Stomach (tissue), 19 donors: ENCODE measurements at places on chromosomes 1 and 21. TPM values are rescaled to one million over a fixed set of nuclear protein-coding genes. Genes with fewer than 3 reads are reported as not detected.

- no peak overlapping the region for H3K4me3 ChIP-seq
- no peak overlapping the region for H3K27ac ChIP-seq
- peaks cover 9% of the 10 kb centered on the region for H3K4me1 ChIP-seq
- H3K36me3 ChIP-seq, result no peaks in the 10 kb centered on the region
- DNase-seq, result no peak
Observed at GRCh38 chr1:241351841-241352240, 5.2 kb downstream of the RGS7 start.

KCNQ4 gene
- total RNA-seq, result not detected

DNA sequence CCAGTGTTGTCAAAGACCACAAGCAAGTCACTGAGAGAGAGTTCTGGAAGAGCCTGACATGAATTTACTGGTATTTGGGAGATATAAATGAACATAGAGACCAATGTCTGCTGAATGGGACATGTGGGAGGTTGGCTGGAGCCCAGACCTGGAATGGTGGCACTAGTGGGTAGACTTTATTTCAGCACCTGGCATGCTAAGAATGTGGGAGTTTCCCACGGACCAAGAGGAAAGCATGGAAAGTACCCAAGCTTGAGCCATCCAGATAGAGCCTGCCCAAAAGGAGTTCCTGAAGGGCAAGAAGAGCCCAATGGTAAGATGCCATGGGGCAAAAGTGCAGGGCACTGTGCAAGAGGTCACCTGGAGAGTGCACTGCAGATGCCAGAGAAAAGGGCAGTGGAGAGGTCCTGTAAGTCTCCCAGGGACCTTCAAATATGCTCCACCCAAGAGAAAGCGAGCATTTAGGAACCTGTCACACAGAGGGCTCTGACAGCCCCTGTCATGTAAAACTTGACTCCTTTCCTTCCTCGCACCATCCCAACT is 8.1 kb upstream of the ZNF687 start:
- no peaks in the 10 kb centered on the region for H3K27me3 ChIP-seq
- H3K27ac ChIP-seq, result no peak overlapping the region

DNA sequence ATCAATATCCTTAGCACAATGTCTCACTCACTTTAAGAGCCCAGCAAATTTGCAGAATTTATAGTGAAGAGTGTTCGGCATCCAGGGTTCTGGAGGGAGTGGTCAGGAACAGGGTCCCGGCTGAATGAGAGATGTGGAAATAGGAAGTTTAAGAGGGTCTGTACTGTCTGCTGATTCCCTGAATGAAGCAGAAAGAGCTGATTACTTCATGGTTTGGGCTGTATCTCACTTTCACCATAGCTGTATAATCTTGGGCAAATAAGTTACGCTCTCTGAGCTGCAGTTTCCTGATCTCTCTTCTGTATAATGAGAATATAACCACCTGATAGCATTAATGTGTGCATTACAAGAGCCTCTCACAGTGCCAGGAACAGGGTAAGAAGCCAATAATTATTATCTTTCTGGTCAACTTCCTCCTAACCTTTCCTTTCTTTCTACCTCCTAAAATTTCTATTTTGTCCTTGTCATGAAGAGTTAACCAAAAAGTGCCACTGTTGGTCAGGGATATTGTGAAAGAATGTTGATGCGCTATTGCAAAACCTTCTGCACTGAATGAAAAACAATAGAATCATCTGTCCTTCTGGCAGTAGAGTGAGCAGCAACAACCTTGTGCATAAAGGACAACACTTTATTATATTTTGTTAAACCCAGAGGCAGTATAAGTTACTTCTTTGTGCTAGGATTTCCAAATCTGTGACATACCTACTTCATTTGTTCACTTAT is 14.7 kb upstream of the PTGFR start:
- no peaks in the 10 kb centered on the region for H3K4me1 ChIP-seq
- H3K36me3 ChIP-seq, result no peaks in the 10 kb centered on the region
- no peak overlapping the region for H3K4me3 ChIP-seq
- H3K27ac ChIP-seq, result no peak overlapping the region

DNA sequence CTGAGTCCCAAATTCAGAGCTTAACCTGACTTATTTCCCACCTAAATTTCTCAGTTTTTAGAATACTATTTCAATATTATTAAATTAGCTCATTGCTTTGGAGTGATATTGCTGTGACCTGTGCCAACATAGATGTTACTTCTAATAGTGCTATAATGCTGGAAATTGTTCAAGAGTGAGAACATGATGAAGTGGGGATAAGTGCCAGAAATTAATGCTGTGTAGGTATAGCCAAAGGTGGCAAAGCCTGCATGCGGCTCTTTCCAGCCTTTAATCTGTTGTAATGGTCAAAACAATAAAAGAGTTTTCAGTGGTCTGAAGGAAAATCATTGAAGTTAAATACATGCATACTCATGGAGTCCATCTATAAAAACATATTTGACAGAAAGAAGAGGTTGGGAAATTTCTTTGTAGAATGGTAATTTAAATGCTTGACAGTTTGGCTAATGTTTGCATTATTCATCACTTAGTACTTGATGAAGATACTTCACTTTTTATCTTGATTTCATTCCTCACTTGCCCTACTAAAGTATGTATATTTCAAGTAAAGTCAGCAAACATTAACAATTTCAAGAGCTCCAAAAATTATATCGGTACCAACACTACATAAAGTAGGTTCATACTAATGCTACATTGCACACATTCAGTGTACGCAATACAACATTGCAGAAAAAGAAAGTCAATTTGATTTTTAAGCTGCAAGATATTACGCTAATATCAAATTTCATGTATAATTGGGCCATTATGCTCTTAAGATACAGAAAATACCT is 82.1 kb downstream of the OLFM3 start:
- no peak overlapping the region for H3K27ac ChIP-seq
- no peak for DNase-seq
- no peaks in the 10 kb centered on the region for H3K36me3 ChIP-seq
- no peaks in the 10 kb centered on the region for H3K27me3 ChIP-seq

DNA sequence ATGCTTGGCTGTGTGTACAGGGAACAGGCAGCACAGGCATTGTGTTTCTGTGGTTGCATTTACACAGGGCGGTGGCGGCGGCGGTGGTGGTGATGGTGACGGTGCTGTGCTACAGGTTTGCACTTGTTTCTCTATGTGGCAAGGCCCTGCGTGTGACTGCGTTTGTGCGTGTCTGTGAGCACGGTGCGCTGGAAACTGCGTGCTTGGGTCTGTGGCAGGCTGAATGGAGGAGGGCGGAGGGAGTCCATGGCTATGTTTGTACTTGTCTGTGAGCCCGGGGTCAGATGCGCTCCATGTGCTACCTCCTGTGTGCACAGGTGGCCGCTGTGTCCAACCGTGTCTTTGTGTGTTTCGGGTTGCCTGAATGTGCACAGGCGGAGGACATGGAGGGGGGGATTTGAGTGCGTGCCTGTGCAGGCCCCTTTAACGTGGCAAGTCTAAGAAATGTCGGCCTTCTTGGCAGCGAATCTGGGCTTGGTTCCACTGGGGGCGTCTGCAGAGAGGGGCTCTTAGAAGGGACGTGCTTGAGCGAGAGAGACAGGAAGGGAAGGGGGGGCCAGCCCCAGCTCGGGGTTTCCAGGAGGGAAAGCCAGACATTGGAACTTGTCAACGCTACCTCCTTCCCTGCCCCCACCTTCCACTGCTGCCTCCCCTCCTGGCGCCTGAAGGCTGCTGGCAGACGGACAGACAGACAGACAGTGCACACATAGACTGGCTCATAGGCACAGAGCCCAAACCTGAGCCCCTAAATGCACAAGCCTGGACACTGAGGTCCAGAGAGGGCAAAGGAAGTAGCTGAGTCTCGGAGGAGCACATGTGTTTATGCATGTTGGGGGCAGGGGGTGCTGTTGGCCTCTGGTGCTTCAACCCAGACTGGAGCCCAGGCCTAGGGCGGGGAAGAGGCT is 32.7 kb upstream of the WASF2 start:
- H3K27me3 ChIP-seq, result no peaks in the 10 kb centered on the region
- peak; percentile 74 for DNase-seq
- H3K4me1 ChIP-seq, result peaks cover 98% of the 10 kb centered on the region
- H3K27ac ChIP-seq, result peak overlapping the region; percentile 34

DNAJB4 gene
- total RNA-seq, result 7.2 TPM

EIF3I gene
- 444 TPM for total RNA-seq

DNA sequence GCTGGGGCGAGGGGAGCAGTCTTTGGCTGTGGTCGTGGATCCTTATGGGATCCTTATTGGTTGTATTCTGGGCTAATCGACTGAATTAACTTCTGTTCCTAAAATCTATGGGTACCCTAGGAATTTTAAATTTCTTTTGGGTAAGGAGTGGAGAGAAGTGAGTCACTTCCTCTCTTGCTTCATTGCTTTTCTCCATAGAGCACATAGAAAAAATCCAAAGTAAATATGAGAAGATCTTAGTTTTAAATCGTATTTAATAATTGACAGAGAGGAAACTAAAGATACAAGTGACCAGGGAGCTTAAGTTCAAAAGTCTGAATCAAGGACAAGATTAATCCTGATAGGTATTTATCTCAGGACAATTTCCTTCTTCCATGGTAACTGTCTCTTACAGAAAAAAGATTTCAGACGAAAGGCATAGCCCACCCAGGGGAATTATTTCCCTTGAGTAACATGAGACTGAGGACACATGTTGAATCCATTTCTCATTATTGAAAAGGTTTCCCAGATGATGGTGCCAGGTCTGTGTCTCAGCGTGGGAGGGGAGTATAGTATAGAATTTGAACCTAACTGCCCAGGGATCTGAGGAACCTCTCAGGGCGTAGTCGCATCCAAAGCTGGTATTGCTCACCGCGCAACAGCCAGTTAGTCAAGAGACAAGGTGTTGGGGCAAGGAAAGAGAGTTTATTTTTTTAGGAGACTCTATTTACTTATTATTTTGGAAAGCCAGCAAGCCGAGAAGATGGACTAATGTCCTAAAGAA is 28.7 kb upstream of the FASLG start:
- H3K4me1 ChIP-seq, result no peaks in the 10 kb centered on the region
- DNase-seq, result no peak
- no peaks in the 10 kb centered on the region for H3K27me3 ChIP-seq
- no peak overlapping the region for H3K4me3 ChIP-seq

GRCh38 chr1:34800214-34800613 is 7.4 kb downstream of the GJA4 start:
- H3K36me3 ChIP-seq, result peaks cover 13% of the 10 kb centered on the region
- no peak overlapping the region for H3K4me3 ChIP-seq
- H3K27me3 ChIP-seq, result no peaks in the 10 kb centered on the region

DNA sequence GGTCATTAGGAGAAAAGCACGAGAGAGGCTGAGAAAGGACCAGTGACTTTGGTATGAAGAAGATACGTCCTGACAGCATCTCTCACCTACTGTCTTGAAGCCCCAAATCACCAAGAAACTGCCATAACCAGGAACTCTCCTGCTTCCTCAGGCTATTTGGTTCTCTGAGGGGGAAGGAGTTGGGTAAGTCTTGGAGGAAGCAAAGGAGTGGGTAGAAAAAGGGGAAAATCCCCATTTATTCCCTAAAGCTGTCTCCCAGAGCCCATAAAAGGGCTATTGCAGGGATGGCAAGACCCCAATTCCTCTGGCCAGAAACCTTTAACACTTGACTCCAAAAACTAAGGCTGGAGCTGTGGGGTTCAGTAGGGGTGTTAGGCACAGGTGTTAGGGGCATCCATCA is 2.1 kb upstream of the PBXIP1 start:
- H3K27ac ChIP-seq, result no peak overlapping the region
- H3K27me3 ChIP-seq, result no peaks in the 10 kb centered on the region
- no peak overlapping the region for H3K4me3 ChIP-seq
- DNase-seq, result no peak

DNA sequence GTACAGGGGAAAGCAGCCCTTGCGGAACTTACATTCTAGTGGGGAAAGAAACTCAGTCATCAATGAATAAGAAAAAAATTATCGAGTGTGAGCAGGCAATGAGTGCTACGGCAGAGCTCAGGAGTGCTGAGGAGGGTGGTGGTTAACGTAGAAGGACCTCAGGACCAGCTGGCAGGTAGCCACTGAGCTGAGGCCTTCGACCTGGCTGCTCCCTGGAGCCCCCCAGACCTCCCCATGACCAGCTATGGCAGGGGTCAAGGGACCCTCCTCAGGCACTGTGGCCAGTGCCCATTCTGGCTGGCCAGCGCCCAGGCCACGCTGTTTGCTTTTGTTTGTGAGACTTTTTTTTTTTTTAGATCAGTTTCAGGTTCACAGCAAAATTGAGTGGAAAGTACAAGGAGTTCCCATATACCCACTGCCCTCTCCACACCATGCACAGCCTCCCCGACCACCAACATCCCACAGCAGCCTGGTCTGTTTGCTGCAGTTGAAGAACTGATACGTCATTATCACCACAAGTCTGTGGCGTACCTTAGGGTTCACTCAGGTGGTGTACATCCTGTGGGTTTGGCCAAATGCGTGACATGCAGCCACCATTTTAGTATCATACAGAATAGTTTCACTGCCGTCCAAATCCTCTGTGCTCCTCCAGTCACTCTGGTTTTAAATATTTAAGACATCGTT is 11.8 kb upstream of the TTC22 start:
- H3K27me3 ChIP-seq, result no peaks in the 10 kb centered on the region
- no peak overlapping the region for H3K4me3 ChIP-seq
- peaks cover 7% of the 10 kb centered on the region for H3K4me1 ChIP-seq
- no peak overlapping the region for H3K27ac ChIP-seq
- no peaks in the 10 kb centered on the region for H3K36me3 ChIP-seq

GRCh38 chr1:161885759-161886158 is 119.6 kb downstream of the ATF6 start:
- H3K27ac ChIP-seq, result no peak overlapping the region
- peaks cover 33% of the 10 kb centered on the region for H3K36me3 ChIP-seq
- no peak overlapping the region for H3K4me3 ChIP-seq
- H3K4me1 ChIP-seq, result peaks cover 24% of the 10 kb centered on the region

- no peak overlapping the region for H3K27ac ChIP-seq
- no peaks in the 10 kb centered on the region for H3K27me3 ChIP-seq
- H3K4me3 ChIP-seq, result no peak overlapping the region
- H3K36me3 ChIP-seq, result no peaks in the 10 kb centered on the region
- DNase-seq, result peak; percentile 51
- no peaks in the 10 kb centered on the region for H3K4me1 ChIP-seq
Observed at GRCh38 chr1:38547321-38547720, 312.3 kb downstream of the RRAGC start.

GRCh38 chr1:175733722-175734121 is 9.7 kb downstream of the TNR start:
- H3K36me3 ChIP-seq, result no peaks in the 10 kb centered on the region
- no peak overlapping the region for H3K27ac ChIP-seq
- H3K27me3 ChIP-seq, result no peaks in the 10 kb centered on the region
- no peaks in the 10 kb centered on the region for H3K4me1 ChIP-seq
- H3K4me3 ChIP-seq, result no peak overlapping the region

DNA sequence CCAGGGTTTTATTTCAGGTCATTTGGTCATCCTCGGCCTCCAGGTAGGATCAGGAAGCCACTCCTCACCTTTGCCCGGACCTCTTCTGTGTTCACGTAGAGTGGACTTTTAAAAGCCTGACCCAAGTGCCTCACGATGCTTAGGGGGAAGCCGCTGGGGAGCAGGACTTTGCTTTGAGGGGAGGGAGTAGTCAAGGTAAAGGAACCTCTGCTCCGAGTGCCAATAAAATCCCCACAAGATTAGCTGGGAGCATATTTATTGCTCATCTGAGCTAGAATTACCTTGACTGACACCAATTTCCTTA is 603 bp upstream of the DHRS3 start:
- peak overlapping the region; percentile 95 for H3K27ac ChIP-seq
- H3K36me3 ChIP-seq, result no peaks in the 10 kb centered on the region
- no peaks in the 10 kb centered on the region for H3K27me3 ChIP-seq
- DNase-seq, result no peak
- peak overlapping the region; percentile 80 for H3K4me3 ChIP-seq

- peaks cover 2% of the 10 kb centered on the region for H3K4me1 ChIP-seq
- no peak for DNase-seq
- no peak overlapping the region for H3K4me3 ChIP-seq
- no peaks in the 10 kb centered on the region for H3K27me3 ChIP-seq
Observed at GRCh38 chr1:47803815-47804501, 193.2 kb downstream of the TRABD2B start.
